ENCODE measurements at places on chromosomes 5 and 9.

DNA sequence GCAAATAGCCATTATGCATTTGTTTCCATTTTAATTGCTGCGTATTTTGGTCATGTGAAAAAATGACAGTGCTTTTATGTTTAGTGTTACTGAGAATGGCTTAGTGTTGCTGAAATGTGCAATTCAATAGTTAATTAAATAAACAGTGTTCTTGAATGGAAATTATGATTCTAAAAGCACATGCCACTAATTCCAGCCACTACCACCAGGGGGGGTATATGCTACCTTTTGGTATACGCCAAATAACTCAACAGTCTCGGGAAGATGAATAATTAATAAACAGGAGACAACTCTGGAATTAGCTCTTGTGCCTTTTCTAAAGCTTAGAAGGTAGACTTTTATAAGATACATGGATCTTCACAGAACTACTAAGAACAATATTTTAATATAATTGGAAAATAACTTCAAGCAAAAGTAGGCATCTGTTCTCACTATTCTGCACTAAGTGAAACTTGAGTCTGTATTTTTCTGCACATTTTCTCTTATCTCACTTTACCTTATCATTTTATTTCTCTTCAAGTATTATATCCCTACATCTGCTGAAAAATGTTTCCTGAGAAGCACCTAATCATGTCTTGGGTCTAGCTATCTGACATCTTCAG, 83.5 kb upstream of the MINAR2 start:
- DNase-seq = peak; percentile 77

- DNase-seq = no peak
These were observed 127.1 kb downstream of the GOLPH3 start for GRCh38 chr5:32047056-32047455.

DNA sequence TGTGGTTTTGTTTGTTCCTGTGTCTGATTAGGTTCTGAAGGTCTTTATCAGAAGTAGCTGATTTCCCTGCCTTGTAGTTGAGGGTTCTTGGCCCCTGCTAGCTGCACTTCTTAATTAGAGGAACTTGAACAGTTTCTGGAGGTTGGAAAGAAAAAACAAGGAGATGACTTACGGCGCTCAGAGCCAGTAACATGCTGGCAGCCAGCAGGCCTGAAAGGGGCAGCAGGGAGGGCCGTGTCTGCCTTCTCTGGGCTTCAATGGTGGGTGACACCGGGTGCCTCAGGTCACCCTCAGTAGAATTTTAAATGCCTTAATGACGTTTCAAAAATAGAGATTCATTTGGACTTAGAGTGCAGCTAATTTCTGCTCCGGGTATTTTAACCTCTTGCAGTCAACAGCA, 15.8 kb downstream of the UBE2QL1 start:
- no peak for DNase-seq

DNA sequence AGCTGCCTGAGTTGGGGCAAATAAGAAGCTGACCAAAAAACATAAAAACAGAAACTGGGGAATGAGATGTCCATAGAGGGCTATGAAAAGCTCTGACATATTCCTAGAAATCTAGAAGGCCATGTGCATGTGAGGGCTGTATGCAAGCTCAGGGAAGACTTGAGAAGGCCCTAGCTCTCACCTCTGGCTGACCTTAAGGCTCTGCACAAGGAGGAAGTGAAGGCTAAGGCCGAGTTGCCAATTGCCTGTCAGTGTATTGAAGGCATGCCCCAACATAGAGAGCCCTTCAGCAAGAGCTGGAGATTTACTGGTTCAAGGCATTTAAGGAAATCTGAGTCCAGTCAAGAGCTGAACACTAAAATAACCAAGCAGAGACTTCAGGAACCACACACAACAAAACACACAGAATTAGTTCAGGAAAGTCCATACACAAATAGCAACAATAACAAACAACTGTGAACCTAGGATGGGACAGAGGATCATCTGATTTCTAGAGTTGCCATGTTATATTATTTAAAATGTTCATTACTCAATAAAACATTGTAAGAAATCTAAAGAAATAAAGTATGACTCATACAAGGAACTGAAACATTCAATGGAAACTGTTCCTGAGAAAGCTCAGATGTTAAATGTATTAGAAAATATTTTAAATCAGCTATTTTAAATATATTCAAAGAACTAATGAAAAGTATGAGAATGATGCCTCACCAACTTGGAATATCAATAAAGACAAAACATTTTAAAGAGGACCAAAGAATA, 161.8 kb downstream of the AUH start:
- peak; percentile 42 for DNase-seq

GRCh38 chr9:133987446-133987788, 4.7 kb downstream of the VAV2 start:
- no peak for DNase-seq

DNA sequence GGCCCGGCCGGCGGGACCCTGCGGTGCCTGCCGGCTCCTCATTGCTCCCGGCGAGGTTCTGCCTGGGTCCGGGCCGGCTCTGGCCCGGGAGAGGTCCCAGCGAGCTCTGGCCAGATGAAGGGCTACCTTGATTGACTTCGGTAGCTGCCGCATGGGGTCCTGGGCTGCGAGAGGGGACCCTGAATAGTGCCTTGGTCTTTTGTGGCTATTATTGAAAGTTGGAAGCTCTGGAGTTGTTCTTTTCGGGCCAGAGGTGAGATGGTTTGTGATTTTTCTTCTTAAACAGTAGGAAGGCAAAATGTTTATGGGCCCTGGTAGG, 635 bp downstream of the NAA35 start:
- DNase-seq = no peak

DNA sequence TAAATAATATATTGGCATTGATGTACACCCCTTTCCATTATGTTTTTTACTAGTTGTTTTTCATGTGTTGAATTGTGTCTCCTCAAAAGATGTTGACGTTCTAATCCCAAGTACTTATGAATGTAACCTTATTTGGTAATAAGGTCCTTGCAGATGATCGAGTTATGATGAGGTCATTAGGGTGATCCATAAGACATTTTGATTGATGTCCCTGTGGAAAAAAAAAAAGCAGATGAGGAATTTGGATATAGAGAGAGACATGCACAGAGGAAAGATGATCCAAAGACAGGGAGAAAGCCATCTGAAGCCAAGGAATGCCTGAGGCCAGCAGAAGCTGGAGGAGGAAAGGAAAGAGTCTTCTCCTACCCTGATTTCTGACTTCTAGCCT, 632.7 kb downstream of the TLR4 start:
- DNase-seq = no peak

DNA sequence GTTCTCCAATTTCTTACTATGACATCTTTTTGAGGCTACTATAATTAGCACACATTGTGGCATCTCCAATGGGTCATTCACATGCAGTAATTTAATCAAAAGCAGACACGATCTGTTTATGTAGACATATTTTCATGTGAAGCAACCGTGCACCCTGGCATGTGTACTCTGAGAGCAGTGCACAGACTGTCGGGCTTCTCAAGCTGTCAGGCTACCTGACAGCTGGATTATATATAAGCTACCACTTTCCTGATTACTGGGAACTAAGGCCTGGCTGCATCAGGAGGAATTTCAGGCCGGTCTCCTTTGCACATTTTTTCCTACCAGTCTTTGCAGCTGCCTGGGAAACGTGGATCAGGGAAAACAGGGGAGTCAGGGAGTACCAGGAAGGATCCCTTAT, 197.5 kb downstream of the MAPKAP1 start:
- DNase-seq = no peak

GRCh38 chr5:80184235-80185023, 71.4 kb downstream of the SERINC5 start:
- DNase-seq = no peak

GRCh38 chr9:84617411-84618029, 52.0 kb upstream of the NTRK2 start:
- no peak for DNase-seq

- DNase-seq = no peak
These were observed 88.9 kb downstream of the AMBP start for GRCh38 chr9:113989017-113989713.

- no peak for DNase-seq
These were observed 106.8 kb upstream of the FCN2 start for GRCh38 chr9:134773842-134774241.

GRCh38 chr5:4480528-4481349, 659.4 kb upstream of the ADAMTS16 start:
- no peak for DNase-seq

DNA sequence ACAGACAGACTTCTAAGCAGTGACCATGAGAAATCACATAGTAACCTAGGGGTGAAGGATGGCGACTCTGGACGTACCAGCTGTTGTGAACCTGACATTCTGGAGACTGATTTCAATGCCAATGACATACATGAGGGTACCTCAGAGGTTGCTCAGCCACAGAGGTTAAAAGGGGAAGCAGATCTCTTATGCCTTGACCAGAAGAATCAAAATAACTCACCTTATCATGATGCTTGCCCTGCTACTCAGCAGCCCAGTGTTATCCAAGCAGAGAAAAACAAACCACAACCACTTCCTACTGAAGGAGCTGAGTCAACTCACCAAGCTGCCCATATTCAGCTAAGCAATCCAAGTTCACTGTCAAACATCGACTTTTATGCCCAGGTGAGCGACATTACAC, 38.0 kb upstream of the CCDC152 start:
- no peak for DNase-seq

DNA sequence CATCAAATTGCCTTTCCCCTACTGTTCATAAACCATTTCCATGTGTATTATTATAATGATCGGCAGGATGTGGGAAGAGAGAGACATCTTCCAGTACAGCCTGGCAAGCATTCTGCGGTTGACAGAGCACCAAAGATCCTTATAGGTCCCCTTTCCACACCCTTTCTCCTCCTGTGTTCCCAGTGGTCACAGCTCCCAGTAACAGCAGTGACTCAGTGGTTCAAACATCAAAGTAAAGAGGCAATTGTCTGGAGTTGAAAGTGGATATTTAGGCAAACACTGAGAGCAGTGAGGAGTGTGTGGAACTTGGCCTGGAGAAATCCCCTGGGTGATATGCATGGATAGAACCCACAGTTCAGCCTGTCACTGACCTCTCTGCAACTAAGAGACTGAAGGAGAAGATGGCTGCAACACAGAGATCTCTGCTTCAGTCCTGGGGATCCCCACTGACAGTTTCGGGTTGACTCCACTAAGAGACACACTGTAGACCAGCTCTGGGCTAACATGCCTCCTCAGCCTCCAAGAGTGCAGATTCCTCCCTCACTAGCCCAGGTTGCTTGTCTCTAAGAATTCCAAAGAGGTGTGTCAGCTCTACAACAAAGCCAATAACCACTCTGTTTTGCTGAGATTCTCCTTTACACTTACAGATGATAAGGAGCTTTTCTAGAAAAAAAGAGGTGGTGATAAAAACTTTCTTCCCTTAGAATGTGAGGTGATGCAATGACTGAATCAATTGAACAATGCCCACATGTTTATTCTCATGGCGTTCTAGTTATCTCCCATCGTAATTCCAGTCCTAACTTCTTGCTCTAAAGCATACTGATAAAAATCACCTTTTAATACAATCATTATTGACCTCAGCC, 94.4 kb upstream of the IL6ST start:
- no peak for DNase-seq

DNA sequence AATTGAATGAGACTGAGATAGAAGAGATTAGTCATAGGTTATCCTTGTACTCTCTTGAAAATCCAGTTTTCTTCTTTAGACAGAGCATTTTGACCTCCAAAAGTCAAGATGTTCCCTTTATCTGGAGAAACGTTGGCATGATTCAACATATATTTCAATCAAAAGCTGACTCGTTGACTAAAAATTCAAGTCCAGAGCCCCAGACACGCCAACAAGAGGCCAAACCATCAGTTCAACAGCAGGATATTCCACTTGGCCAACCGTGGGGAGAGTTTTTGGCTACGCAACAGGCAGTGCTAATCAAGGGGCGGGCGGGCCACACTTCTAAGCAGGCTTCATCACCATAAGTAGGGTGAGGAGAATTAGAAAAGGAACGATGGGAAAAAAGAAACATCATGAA, 119.1 kb downstream of the SLIT3 start:
- no peak for DNase-seq

GRCh38 chr5:160843240-160843639, 8.8 kb downstream of the ATP10B start:
- DNase-seq = no peak

DNA sequence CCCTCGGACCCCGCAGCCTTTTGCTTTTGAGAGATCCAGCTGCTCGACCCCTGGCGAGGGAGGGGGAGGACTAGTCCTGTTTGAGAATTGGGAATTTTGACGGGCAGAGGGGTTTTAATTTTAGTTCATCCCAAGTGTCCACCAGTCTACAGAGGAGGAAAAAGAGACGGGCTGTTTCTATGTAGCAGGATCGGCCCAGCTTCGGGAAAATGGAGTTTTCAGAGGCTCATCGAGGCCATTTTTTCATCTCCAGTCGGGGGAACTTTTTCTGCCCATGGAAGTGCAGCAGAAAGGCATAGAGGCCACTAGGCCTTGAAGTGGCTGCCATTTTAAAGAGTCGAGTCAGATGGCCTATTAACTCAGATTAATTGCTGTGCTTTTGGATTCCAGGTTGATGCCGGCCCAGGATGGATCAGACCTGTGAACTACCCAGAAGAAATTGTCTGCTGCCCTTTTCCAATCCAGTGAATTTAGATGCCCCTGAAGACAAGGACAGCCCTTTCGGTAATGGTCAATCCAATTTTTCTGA, 1.2 kb downstream of the NSD1 start:
- DNase-seq = no peak

- DNase-seq = no peak
These were observed 20.0 kb downstream of the RNF44 start for GRCh38 chr5:176517053-176517661.

GRCh38 chr9:118273048-118273447, 568.8 kb downstream of the TLR4 start:
- DNase-seq = no peak

DNA sequence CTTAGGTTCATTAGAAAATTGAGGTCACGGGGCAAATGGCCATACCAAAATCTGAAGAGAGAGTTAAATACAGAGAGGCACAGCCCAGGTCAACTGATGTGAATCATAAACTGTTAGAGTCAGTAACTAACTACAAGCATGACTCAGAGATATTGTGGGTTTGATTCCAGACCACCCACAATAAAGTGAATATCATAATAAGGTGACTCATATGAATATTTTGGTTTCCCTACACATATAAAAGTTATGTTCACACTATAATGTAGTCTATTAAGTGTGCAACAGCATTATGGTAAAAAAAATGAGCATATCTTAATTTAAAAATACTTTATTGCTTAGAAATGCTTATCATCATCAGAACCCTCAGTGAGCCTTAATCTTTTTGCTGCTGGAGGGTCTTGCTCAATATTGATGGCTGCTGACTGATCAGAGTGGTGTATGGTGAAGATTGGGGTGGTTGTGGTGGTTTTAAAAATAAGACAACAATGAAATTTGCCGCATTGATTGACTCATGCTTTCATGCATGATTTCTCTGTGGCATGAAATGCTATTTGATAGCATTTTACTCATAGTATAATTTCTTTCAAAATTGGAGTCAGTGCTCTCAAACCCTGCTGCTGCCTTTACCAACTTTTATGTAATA, 53.1 kb upstream of the EDIL3 start:
- DNase-seq = no peak

GRCh38 chr9:5608298-5609225, 20.3 kb upstream of the RIC1 start:
- DNase-seq = no peak

GRCh38 chr5:180807654-180808414, 5.2 kb upstream of the MGAT1 start:
- DNase-seq = no peak
